ENCODE measurements at places on chromosomes 13 and 19. TPM values are rescaled to one million over a fixed set of nuclear protein-coding genes. Genes with fewer than 3 reads are reported as not detected.

Gene SAMD4B
- 45.7 TPM for total RNA-seq

Gene THSD8
- total RNA-seq = 12.6 TPM

Gene SPTBN4
- 0.40 TPM for total RNA-seq

Gene PRKCG
- 0.20 TPM for total RNA-seq

Data from activated naive CD4-positive, alpha-beta T cell treated with anti-CD3 and anti-CD28 coated beads, Interleukin-2, amount 10 ng/mL, durations not matched to agents 5 hours and 36 hours (primary cell).